SJCRH30 (cell line): ENCODE measurements at places on chromosomes 16 and 17.
A peak's percentile ranks its signal among the peaks of the same experiment; 100 is the strongest.

DNA sequence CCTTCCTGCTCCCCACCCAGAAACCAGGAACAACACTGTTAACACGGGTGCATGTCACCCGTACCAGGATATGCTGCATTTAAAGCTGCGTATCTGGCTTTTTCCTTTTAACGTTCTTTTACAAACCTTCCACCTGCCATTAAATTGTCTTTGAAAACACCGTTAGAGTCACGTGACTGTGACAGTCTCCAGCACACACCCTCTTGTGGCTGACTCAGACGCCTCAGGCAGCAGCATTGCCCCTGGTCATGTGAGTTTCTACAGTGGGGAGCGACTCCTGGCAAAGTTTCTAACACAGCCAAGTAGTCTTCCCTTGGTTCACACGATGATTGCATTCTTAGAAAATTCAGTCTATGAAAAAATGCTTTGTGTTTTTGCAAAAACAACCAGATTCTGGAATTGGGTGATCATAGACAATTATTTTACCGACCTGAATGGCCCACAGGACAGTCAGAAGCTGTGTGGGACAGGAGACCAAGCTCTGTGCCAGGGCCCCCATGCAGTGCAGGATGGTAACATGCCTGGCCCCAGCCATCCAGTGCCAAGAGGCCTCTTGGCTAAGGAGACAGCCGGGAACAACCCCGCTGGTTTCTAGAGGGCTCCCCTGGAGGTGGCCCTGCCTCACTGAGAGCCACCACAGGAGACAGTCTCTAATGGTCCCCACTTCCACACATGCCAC is 199.1 kb downstream of the KATNIP start:
- no peak for DNase-seq

DNA sequence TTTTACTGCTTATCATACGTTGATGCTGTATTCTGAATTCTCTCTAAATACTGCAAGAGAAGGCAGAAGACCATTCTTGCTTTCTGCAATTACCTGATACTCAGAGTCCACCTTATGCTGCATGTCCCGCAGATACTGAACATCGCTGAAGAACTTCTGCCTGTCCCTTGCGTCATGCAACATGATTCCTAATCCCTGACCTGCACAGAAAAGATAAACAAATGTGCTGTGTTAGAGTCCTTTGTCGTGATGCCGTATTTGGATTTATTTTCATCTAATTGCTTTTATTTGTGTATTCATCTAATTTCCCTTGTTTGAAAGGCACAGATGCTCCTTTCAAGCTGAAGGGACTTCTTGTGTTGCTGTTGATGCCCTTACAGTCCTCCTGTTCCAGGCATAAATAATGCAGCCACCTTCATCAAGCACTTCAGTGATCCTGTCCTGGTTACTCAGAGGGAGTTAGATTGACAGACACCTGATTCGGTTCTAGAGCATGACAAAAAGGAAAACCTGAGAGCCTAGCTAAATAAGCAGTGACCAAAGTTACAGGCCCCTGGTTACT is 6.5 kb downstream of the MARCHF10 start:
- DNase-seq = no peak

DNA sequence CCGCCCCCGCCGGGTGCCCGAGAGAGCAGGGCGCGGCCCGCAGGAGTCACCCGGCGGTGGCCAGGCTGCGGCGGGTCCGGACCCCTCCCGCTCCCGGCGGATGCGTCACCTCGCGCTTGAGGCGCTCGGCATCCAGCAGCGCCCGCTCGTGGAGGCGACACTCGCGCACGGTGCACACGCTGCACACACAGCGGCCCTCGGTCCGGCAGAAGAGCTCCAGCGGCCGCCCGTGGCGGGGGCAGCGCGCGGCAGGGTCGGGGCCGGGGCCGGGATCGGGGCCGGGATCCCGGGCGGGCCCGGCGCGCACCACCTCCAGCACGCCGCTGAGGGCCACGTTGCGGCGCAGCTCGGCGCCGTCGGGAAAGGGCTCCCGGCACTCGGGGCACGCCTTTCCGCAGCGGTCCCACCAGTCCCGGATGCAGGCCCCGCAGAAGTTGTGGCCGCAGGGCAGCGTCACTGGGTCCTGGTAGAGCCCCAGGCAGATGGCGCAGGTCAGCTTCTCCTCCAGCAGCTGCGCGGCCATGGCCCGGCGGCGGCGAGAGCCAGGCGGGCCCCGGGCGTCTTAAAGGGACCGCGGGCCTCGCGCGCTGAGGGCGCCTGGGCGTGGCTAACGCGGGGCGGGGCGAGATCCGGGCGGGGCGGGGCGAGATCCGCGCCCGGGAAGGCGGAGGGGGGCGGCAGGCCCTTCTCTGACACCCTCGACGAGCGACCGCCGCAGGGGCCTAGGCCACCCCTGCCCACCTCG is at the start of gene TRIM65:
TSS of gene TRIM65 (minus strand) at position 537 of the 745 bp plus-strand sequence. CDS start at position 523, 14 bp downstream.
- DNase-seq = peak; percentile 85

- no peak for DNase-seq
Observed at GRCh38 chr17:31757097-31757496, 101.9 kb downstream of the COPRS start.

DNA sequence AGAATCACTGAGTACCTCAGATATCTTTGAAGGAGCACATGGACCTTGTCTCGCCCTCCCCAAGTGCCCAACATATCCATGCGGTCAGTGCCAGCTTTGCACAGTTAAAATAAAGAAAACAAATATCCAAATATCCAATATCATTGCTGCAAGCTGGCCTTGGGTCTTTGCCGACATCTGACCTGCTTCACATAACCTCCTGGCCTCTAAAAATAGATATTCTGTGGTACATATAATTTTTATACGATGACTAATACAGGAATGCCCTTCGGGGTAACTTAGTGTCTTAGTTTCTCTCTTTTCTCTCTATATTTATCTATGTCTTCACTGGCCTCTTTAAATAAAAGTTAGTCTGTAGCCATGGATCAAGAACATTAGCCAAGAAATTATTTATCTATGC is 67.8 kb downstream of the MAF start:
- no peak for DNase-seq

GRCh38 chr17:2809337-2809736 is 13.1 kb downstream of the RAP1GAP2 start:
- no peak for DNase-seq

DNA sequence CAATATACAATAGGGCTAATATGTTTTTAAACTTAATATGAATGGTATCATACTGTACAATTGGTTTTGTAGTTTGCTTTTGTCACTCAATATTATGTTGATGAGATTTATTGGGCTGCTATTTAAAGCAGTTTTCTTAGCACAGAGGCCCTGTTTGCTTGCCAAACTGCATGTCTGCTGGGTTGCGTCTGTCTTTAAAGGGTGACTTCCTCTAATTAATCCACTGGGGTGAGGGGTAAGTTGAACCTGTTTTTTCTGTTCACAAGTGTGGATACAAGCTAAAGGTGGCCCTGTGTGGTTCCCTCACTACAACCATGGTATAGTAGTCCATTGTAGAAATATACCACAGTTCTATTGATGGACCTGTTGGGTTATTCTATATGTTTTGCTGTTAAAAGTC is 19.7 kb downstream of the TTC19 start:
- DNase-seq = no peak

DNA sequence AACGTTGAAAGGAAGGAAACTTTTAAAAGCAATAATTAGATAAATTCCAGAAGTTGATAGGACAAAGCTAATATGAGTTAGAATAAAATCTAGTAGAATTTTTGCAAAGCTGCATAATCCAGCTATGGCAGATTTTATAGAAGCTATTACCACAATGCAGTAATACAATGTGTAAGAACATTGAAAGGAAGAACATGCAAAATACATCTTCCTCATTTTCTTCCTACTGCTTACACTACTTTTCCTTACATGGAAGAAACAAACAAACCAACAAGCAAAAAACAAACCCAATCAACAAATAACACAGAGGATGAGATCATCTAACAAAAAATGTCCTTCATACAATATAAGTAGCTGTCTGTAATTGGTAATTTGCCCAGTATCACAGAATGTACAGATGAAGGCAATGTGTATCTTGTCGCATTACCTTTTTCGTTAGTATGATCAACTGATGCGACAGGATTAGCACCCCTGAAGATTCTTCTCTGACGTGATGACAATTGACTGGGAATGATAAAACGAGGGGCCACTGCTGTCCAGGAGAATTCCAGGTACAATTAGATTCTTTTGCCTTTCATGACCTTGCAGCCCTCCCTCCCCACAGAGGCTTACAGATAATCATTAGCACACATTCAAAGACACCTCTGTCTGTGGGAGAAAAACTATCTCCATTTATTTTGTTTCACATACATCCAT is 21.2 kb upstream of the LRRC37A start:
- DNase-seq = no peak

- no peak for DNase-seq
Observed at GRCh38 chr17:57940653-57941329, 14.4 kb downstream of the CUEDC1 start.

- DNase-seq = no peak
Observed at GRCh38 chr16:29983420-29984136, 9.9 kb downstream of the TAOK2 start.

DNA sequence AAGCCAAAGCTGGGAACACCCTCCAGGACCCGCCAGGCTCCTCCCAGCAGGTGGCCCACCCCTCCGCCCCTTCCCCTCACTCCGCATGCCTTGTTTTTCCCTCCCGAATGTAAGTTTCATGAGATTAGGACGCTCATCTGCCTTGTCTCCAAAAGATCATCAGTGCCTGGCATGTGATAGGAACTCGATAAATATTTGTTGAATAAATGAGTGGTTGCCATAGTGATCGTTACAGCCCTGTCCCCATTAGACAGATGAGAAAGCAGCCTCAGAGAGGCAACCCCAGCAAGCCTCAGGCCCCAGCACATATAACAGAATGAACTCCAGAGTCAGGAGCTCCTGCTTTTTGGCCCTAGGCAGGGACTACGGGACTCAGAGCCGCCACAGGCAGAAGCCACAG is 5.0 kb downstream of the CAMKK1 start:
- no peak for DNase-seq

DNA sequence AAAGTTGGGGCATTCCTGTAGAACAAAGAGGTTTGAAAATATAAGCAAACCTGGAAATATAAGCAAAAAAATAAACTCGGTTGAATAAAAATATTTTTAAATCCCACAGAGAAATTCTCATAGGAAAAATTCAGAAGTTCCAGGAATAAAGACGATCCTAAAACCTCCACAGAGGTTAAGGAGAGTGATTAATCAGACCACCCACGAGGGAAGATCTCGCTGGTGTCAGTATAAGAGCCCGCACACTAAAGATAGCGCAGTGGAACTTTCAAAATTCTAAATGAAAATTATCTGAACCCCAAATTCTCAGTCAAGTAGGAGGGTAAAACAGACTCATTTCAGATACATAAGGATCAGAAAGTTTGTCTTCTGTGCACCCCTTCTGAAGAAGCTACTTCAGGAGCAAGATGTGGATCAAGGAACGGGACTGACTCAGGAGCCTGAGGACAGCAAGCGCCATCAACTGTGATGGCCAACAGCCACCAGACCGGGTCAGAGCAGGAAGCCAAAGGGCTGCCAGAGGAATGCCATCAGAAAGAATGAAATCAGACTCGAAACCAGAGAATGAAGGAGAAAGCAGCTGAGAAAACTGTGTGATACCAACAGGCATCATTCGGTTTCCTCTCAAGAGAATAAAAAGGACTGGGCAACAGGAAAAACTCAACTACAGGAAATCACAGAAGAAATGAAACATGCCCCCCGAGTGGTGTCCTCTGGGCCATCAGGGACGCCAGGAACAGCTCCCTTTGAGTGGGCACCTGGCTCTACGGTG is 66.9 kb downstream of the CYTH1 start:
- peak; percentile 66 for DNase-seq

- DNase-seq = no peak
Observed at GRCh38 chr16:18931756-18932155, 5.5 kb upstream of the SMG1 start.

DNA sequence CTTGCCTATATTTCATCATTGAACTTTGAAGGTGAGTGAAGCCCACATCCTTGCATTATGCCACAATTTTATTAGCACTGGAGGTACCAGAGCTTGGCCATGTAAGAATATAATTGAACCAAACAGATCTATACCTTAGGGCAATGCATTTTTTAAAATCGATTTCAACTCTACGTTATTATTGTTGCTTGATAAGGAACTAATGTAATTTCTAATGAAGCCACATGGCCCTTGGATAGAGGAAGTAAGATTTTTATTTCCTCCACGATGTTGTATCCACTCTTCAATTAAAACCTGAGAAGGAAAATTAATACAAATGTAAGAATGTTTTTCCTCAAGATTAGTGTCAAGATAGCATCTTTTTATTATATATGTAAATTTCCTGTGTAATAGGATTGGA is 370.0 kb upstream of the EEF2KMT start:
- DNase-seq = no peak
